ENCODE measurements at places on chromosomes 5 and 9.
A peak's percentile ranks its signal among the peaks of the same experiment; 100 is the strongest.

DNA sequence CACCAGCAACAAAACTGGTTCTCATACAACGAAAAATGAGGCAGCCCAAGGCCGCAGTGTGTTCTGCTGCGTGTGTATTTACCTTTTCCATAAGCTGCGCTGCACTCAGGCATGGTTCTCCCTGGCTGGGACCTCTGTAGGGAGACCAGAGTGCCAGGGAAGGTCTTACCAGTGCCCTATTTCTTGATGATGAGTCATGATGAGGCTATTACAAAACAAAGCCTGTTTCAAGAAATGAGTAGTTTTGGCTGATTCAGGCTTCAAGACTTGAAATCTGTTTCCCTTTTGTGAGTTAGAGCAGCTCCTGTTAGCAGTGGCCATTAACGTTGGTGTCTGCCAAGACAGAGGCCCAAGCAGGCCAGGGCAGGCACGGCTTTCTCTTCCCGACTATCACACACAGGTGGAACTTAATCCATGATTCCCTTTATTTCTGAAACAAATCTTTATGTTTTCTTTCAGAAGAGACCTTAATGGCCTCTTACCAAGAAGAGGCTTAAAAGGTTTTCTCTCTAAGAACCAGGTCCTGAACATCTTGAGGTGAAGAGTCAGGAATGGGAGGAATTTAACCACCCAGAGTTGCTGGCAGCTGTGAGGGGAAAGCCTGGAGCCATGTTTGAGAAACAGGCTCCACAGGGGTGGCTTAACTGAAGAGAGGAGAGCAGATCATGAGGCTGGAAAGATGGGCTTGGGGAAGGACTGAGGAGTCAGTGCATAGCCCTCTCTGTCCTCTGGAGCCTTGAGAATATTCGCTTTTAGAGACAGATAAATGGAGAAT is 41.4 kb upstream of the TIFAB start:
- DNase-seq, result no peak

GRCh38 chr9:8384091-8384490 is 584.5 kb upstream of the DMAC1 start:
- no peak for DNase-seq

- DNase-seq, result peak; percentile 6
Observed at GRCh38 chr9:72305102-72305546, 59.9 kb downstream of the ZFAND5 start.

DNA sequence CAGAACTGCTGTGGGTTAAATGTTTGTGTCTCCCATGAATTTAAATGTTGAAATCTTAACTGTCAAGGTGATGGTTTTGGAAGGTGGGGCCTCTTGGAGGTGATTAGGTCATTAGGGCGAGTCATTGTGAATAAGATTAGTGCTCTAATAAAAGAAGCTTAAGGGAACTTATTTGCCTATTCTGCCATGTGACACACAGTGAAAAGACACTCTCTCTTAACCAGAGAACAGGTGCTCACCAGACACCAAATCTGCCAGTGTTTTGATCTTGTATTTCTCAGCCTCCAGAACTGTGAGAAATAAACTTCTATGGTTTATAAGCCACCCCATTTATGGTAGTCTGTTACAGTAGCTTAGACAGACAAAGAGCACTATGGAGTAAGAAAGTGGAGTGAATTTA is 117.9 kb upstream of the SV2C start:
- no peak for DNase-seq

GRCh38 chr5:10374046-10375022 is 20.8 kb downstream of the MARCHF6 start:
- DNase-seq, result no peak

DNA sequence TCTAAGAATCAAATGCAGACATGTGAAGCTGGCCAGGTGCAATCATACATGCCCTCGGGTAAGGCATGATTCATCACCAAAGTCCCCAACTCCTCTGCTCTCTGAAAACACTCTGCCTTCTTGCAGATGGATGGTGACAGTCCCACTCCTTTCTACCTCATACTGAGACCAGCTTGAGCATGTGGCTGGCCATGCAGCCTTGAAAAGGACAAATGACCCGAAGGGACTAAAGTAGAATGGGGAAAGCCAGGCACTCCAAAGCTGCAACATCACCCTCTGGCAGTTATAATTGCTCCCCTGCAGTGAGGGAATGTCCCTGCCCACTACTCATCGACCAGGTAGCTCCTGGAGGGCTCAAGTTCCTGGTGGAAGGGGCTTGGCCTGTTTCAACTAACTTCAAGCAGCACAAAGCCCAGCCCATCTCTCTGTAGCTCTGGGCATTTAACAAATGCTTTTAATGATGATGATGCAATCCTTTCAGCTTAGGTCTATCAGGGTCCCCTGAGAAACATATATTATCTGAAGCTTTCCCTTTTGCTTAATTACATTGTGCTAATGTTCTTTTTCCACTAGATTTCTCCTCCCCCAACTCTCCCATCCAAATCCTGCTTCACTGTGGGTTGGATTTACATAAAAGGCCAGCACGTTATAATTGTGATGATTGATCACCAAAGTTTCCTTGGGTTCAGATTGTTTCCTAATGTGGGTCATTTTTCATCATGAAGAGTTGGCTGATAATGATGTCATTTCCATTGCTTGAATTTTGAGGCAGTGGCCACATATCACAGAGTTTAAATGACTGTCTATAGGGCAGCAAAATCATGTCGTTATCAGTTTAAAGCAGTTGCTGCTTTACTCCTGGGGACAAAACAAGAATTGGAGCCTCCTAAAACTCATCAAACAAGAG is 436.5 kb upstream of the SLC30A5 start:
- no peak for DNase-seq

- DNase-seq, result no peak
Observed at GRCh38 chr9:87829756-87830155, 52.9 kb upstream of the SPATA31E1 start.

DNA sequence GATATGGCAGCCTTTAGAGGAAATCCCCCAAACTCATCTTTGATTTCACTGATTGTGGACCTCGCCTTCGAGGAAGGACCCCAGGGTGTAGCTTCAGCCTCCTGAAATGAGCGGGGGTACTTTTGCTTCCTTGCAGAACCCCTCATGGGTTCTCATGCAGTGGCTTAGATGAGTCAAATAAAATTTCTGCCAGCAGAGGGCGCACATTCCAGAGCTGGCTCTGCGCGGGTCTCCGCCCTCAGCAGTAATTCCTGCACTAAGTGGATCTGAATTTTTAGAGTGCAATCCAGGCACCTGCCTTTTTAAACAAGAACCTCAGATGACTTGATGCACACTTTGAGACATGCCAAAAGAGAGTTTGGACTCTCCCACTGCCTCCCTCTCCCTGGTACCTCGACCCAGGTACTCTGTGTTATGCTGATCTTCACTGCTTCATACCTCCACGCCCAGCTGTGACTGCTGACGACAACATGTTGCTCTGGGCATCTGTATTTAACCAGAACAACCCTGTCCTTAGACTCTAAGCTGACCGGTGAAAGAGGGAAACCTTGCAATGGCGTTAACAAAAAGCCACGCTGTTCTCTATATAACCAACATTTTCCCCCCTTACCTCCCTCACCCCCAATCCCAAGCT is 7.3 kb downstream of the EGFLAM start:
- no peak for DNase-seq

- DNase-seq, result no peak
Observed at GRCh38 chr5:98776066-98776705, 2.7 kb downstream of the RGMB start.

- no peak for DNase-seq
Observed at GRCh38 chr9:88578121-88579049, 43.4 kb downstream of the NXNL2 start.

DNA sequence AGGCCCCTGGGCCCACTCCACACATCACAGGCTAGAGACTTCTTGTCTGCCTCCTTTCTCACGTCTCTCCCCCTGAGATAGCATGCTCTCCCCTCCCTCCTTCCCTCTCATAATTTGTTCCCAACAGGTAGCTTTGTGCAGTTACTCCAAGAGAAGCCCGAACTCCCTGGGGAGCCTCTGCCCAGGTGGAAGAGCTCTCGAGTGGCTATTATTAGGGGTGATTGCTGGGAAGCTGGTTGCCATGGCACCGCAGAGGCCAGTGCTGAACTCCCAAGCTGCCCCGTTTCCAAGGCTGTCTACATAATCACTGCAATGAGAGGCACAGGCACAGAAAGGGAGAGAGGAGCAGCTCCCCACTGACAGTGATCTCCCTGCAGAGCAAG is 104.7 kb upstream of the GPR151 start:
- no peak for DNase-seq

DNA sequence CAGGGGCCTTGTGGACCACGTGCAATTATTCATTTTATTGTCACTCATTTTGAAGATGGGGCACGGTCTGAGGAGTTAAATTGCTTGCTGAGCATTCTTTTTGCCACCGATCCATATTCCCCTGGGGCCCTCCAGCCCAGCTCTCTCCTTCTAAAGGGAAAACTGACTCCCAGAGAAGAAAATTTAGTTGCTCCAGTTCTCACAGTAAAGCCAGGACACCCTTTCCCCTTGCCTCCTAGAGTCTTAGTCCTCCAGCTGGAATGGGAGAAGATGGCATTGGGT is 1.0 kb upstream of the PANK3 start:
- DNase-seq, result no peak

DNA sequence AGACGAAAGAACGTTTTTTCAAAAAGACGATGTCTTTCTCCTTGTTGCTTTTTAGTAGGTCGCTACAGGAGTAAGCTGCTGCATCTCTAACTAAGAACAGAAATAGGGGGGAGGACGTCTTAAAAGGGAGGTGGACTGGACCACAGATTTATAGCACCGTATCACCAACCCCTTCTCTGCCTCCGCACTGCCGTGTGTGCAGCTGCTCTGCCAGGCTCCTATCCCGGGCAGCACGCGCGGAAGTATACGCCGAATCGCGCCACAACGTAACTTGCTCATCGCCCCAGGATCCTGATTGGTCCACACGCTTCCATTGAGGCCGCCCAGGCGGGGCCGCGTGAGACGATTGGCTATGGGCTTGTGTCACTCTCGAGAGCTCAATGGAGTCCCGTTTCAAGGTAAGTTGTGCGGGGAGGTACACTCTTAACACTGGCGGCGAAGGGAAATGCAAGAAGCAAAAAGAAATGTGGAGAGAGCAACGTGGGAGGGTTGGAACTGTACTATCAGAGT is at the start of gene ELAVL2:
TSS of gene ELAVL2 (minus strand) at position 121 of the 510 bp plus-strand sequence. CDS start 64,006 bp downstream, outside the sequence.
- no peak for DNase-seq

DNA sequence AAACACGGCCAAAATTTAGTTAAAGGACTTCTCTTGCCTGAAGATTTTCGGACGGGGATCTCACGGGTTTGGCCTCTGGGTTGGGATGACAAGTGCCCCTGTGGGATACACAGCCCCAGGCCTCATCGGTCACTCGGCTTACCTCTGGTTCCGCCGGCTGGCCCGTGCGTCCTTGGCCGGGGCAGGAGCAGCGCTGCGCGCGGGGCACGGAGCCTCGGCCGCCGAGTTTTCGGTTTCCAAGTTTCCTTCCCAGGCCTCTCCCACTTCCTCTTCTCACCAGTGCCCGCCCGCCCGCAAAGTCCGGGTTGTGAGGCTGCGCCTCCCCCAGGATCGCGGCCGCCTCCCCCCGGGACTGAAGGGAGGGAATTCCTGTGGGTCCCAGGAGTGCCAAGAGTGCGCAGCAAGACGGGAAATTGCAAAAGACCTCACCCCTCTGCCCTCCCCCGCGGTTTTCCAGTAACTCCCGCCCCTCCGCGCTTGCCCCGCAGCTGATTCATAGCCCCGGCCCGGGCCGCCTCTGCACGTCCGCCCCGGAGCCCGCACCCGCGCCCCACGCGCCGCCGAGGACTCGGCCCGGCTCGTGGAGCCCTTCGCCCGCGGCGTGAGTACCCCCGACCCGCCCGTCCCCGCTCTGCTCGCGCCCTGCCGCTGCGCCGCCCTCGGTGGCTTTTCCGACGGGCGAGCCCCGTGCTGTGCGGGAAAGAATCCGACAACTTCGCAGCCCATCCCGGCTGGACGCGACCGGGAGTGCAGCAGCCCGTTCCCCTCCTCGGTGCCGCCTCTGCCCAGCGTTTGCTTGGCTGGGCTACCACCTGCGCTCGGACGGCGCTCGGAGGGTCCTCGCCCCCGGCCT is at the start of gene OSMR:
TSS of gene OSMR (plus strand) at position 487 of the 853 bp plus-strand sequence. CDS start 23,033 bp downstream, outside the sequence.
- no peak for DNase-seq

DNA sequence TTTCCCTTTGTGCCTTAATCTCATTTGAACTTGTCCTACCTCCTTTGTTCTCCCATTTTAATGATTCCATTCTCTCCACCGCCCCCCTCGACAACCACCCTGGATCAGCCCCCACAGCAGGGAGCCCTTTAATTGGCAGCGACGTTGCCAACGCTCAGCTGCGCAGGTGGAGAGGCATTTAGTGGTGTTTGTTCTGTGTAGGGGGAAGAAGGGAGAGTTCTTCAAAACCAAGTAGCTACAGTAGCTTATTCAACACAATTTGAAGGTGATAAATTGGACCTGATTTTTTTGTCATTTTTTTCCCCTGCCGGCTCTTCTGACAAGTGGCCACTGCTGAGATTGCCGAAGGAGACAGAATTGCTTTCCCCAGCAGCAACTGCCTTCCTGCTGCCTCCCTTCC is 499.1 kb downstream of the CDK5RAP2 start:
- no peak for DNase-seq

DNA sequence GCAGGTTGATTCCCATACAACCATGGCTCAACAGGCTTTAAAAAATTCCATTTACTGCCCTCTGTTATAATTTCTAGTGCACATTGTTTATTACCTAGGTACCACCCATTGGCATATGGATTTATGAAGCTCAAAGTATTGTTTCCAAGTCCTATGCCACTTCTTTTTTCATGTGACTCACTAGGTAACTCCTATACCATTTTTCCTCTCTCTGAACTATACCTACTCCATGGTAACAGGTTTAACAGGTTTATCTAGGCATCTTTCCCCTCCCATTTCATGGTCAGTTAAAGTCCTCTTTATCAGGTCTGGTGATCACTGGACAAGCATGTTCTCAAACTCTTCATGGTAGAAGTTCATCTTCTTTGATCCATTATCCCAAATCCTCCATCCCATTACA is 49.6 kb upstream of the ABCA1 start:
- DNase-seq, result no peak

- no peak for DNase-seq
Observed at GRCh38 chr9:86660146-86660943, 287.0 kb downstream of the GAS1 start.

GRCh38 chr9:97502222-97502983 is 937 bp downstream of the TMOD1 start:
- no peak for DNase-seq

- DNase-seq, result no peak
Observed at GRCh38 chr5:17405976-17406375, 92.1 kb upstream of the TAF11L2 start.

DNA sequence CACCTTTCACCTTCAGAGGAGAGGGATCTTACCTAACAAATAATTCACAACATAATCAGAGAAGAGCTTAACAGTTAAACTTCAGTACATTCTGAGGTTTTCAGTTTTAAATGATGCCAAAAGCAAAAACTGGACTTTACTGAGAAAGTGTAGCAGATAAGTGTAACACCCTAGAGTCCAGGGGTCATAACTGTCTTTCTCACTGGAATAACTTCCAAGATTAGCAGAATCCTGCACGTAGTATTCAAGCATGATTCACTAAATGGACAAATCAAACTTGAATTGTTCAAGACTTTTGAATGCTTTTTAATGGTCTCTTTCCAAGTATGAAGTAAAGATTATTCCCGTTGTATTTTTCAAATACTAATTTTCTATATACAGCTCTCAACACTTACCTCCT is 180.1 kb upstream of the NREP start:
- DNase-seq, result no peak
